Left renal cortex interstitium (tissue), 4 donors: ENCODE measurements at places on chromosomes 7 and 10.

GRCh38 chr10:77823811-77824542 lies 102.6 kb downstream of the DLG5 start:
- no peak for DNase-seq

- DNase-seq, result no peak
Observed at GRCh38 chr7:43625453-43625852, 42.5 kb downstream of the STK17A start.

GRCh38 chr7:46525876-46526275 lies 604.8 kb upstream of the IGFBP3 start:
- DNase-seq, result no peak

DNA sequence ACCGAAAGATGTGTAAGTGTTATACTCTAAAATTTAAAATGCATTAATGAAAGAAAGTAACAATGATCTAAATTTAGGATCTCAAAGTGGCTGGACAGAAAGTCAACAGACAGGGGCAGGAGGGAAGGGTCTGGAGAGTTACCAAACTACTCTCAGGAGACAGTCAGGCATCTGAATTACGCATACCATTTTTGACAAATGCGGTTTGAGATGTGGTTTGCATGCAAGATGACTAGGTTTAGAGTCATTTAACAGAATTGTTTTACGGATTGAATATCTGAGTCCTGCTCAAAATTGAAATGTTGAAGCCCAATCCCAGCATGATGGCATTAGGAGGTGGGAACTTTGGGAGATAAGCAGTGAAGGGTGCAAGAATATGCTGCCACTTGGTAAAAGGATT lies 314.1 kb downstream of the WDR11 start:
- no peak for DNase-seq

DNA sequence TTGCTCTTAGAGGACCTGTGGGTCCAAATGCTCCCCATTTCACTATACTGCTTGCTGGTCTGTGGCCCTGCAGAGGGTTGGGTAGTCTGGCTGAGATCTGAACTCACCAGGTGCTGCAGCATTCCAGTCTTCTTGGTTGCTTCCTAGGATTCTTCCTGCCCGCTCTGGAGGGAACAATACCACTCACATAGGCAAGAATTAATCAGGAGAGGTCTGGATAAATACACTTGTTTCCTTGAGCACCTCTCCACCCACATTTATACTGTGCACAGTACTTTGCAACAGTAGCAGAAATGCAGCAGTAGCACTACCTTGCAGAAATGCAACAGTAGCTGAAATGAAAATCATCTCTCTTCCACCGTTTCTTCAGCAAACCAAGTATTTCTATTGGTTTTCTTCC lies 125.3 kb downstream of the INSYN2A start:
- no peak for DNase-seq

- DNase-seq, result no peak
Observed at GRCh38 chr7:22338877-22339276, 18.1 kb downstream of the RAPGEF5 start.

DNA sequence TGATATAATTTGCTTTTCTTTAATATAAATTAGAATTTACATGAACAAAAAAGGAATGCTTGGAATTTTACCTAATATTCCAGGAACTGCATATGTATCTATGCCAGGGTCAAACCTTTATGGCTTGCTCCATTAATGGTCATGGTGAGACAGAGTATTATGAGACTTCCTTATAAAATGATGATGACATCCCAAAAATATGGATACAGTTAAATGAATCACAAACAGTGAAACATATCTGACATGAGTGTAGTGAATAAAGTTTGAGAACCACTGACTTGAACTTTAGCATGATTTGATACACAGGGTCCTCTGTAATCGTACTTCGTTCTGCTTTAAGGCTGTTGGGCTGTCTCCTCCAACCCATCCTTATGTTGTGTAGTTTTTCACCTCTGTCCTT lies 51.8 kb downstream of the MARCHF5 start:
- DNase-seq, result no peak

DNA sequence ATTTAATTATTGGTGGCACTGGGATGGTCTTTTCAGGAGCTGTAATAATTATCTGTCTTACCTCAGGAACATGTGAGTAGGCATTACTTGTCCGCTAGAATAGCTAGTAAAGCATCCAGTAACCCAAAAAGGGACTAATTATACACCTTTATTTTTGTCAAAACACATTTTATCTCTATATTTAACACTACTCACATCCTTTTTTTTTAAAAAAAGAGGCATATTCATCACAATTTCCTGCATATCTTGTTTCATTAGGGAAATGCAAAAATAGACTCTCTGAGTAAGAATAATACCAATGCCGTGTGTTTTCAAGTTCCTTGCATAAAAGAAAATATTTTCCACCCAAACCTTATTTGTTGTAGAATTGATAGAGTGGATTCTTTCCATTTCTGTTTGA lies 99.5 kb downstream of the VTI1A start:
- no peak for DNase-seq

DNA sequence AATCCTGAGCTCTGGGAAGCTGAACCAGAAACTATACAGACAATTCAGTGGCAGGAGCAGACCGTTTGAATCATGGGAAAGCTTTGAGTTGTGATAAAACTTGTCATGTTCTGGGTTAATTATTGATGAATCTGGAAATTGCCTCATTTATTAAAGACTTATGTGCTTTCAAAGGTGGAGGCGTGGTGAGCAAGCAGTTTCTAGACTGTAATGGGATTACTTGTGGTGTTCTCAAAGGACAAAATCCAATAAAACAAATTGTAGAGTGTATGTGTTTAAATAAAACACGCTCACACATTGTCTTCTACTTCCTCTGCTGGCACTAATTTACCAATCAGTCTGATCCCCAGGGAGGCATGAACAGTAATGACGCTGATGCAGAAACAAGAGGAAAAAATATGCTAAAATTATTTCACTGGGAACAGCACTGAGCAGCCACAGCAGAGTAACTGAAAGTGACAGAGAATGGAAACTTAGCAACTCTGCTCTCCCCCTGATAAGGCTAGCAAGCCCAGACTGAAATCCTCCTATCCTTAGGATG lies 25.1 kb downstream of the PARD3 start:
- no peak for DNase-seq

GRCh38 chr10:102431452-102432124 lies 786 bp downstream of the CUEDC2 start:
- DNase-seq, result no peak

- no peak for DNase-seq
Observed at GRCh38 chr10:66747451-66747850, 178.4 kb upstream of the LRRTM3 start.

DNA sequence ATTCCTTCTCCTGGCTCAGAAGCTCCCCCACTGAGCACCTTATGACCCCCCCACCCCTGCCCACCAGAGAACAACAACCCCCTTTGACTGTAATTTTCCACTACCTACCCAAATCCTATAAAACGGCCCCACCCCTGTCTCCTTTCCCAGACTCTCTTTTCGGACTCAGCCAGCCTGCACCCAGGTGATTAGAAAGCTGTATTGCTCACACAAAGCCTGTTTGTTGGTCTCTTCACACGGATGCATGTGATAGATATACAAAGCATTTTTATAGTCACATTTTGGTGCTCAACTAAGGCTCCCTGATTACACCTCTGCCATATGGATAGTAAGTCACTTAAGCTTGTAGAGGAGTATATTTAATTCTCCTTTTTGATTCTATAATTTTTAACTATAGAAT lies 985.8 kb downstream of the REEP3 start:
- DNase-seq, result no peak

DNA sequence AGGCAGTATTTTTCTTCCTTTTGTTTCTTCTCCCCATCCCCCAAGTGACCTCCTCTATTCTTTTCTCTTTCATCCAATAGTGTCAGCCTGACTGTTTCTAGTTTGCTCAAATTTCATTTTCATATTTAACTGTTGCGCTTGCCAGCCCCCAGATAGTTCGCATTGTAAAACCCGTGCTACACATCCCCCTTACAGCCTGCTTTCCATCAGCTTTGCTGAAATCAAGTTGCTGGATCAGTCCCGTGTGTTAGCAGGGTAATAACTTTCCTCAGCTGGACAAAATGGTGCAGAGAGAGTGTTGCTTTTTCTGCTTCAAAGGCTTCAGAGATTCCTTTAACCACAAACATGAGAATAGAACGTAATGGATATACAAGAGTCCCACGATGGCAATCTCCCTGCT lies 180.6 kb upstream of the NPVF start:
- no peak for DNase-seq

DNA sequence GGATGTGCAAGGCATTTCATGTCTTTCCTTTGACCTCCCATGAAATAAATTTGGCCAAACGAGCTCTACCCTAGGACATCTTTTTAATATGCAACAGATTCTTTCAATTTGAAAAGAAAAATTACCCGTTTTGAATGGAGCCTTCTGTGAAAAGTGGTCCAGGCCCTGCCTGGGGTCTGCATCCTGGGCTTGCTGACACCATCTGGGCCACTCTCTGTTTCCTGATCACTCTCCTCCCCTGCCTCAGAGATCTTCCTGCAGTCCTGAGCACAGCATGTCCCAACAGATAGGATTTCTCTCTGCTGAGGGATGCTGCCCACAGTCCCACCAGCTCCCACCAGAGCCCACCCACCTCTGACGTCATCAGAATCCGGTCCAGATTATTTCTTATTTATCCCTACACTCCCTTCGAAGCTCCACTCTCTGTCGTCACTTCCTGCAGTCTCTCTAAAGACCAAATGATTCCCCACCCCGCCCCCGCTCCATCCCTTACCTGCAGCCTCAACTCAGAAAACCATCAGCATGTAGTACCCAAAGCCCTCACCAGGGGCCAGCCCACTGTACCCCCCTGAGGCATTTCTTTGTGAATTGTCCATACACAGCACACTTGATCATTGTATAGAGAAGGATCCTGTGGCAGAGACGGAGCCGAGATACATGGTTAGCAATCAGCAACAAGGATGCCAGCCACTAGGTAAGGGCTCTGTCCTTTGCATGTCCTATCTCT lies 192.1 kb upstream of the MGMT start:
- no peak for DNase-seq

DNA sequence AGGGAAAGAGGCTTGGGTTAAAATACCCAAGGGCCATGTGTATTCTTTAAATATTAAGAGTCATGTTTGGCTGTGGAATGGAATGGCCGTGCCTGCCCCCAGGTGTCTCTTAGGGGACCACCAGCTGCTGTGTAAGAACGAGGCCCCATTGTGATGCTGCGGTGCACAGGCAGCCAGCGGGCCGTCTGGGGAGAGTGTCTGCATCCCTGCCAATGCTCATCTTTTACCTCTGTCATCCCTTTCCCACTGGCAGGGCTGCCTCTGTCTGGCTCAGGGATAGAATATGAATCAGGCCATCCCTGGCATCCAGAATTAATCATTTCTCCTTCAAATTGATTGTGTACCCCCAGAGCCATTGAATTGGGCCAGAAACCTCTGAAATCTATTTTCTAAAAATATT lies 137.8 kb upstream of the GALNT17 start:
- DNase-seq, result no peak

GRCh38 chr10:6173203-6173602 lies 29.5 kb upstream of the PFKFB3 start:
- DNase-seq, result no peak

- DNase-seq, result no peak
Observed at GRCh38 chr7:35988818-35989217, 164.2 kb upstream of the EEPD1 start.

DNA sequence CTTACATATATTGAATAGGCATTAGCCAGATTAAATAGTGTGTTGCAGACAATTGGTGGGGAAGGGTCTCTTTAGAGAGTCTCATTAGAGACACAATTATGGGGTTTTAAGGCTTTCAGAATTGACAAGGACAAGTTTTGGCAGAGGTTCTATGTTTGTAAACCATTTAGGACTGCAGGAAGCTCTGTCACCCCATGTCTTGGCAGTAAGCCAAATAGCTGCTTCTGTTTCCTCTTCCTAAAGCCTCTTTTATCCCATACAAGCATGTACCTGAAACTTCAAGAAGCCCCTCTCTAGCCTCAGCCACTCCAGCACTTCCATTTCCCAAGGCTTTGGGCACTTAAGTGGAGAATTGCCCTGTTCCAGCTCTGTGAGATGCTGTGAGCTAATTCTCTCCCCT lies 21.8 kb upstream of the LRRC4 start:
- no peak for DNase-seq

DNA sequence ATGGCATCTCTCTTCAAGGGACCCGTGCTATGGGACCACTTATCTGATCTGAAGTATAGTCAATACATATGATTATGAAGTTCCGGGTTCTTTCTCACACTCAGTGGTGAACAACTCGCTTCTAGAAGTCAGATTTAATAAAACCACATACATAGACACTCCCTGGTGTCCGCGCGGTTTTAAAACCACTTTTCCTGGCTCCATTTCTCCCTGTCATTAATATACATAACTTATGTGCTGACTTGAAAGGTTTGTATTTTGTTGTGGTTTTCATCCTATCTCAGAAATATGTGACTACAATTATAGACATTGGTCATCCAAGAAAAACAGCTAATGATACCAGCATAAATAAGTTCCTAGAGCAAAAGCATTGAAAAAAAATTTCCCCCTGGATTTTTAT lies 34.0 kb downstream of the SVIL start:
- no peak for DNase-seq

DNA sequence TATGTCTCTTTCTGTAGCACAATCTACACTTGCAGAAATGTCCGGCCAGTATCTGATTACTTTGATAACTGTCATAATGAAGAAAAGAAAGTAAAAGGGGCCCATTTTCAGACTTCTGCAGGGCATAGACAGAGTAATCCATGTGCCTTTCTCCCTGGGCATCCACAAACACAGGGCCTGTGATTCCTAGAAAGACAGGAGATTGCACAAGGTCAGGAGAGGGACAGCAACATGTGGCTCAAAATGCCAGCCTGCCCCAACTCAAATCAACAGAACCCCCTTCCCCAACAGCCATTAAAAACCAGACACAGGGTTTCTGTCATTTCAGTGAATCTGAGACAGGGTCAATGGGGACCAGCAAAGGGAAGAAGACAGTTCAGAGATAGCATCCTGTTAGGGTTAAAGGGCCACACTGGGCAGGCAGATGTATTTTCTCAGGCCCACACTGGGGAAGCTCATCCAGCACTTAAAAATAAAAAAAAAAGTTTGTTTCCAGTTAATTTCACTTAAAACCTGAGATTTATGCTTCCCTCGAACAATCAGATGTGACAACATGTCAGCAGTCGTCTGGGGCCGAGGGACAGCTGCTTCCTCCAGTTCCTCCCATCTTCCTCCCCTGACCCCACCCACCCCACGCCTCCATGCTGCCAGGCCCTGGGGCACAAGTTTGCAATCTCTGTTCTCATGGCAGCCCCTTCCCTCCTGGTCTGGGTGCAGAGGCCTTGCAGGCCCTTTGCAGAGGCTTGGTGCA lies 30.7 kb upstream of the ACSL5 start:
- DNase-seq, result no peak

GRCh38 chr7:87458148-87458547 lies 17.3 kb downstream of the ABCB4 start:
- DNase-seq, result no peak

GRCh38 chr7:1447551-1448244 lies 11.6 kb downstream of the MICALL2 start:
- DNase-seq, result no peak

GRCh38 chr10:21170216-21170615 lies 273.1 kb upstream of the NEBL start:
- no peak for DNase-seq

GRCh38 chr10:99329304-99329553 lies at the start of gene CNNM1:
CNNM1 (plus strand) TSS chr10:99329356; CDS start chr10:99329388, 32 bp downstream.
- DNase-seq, result no peak
